A549 (cell line): ENCODE measurements at places on chromosomes 6 and 20. TPM values are rescaled to one million over a fixed set of nuclear protein-coding genes. Genes with fewer than 3 reads are reported as not detected.

- no peak for DNase-seq
Observed at GRCh38 chr6:150830439-150831165, 34.9 kb upstream of the MTHFD1L start.

Gene TFAP2B
- polyA plus RNA-seq = not detected in 3 replicates

Gene C20orf141
- polyA plus RNA-seq = 0.29 to 0.56 TPM (median 0.54 TPM) in 3 replicates

- peak; percentile 57 for DNase-seq
Observed at GRCh38 chr6:16799279-16800193, 38.3 kb upstream of the ATXN1 start.

DNA sequence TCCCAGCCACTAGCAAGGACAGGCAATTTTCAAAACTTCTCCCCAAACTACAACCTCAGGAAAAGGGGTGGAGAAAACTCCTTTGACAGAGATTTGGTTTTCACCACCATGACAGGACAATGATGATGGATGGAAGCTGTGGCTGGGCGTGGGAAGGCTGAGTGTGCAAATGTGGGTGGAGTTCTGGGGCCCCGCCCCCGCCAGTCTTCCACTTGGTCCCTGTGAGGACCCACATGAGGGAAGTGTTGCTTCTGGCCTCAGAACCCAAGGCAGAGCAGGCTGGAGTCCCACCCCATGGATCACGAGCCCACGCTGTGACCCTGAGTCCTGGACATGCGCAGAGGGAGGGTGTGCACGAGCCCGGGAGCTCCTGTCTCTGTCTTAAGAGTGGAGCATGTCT, 21.5 kb upstream of the MRGBP start:
- DNase-seq = no peak

- peak; percentile 14 for DNase-seq
Observed at GRCh38 chr6:42960243-42961019, at the start of gene GNMT. Gene GNMT (plus strand): TSS chr6:42960754. CDS start chr6:42960768, 14 bp downstream.

GRCh38 chr6:14690120-14691056, 555.5 kb upstream of the JARID2 start:
- no peak for DNase-seq

GRCh38 chr6:26543953-26544352, 5.8 kb downstream of the HMGN4 start:
- no peak for DNase-seq

- DNase-seq = no peak
Observed at GRCh38 chr20:12914804-12915203, 94.0 kb upstream of the SPTLC3 start.

- DNase-seq = no peak
Observed at GRCh38 chr6:111471958-111472357, 11.1 kb downstream of the REV3L start.
